ENCODE measurements at places on chromosomes 1 and 21.
A peak's percentile ranks its signal among the peaks of the same experiment; 100 is the strongest.

GRCh38 chr1:36386265-36387140, 779 bp upstream of the STK40 start:
- DNase-seq = peak; percentile 37

- DNase-seq = no peak
Measured at GRCh38 chr1:1779691-1780597, 1.7 kb upstream of the NADK start.

DNA sequence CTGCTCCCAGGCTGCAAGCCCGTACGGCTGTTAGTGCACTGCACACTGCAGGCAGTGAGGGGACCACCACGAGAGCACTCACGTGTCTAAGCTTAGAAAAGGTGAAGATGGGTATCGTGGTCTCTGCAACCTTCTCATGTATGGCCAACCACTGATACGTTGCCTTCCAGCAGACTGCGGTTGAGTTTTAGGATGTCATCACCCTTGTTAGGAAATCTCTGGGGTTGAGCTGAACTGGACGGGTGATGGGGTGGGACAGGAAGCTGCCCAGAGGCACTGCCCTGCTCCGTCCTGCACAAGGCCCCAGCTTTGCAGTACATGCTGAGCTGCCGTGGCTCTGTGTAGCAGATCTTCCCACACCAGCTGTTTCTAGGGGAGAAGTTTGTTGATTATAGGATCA, 43.3 kb downstream of the FAAP20 start:
- no peak for DNase-seq

- DNase-seq = no peak
Measured at GRCh38 chr1:153394391-153394790, 3.5 kb upstream of the S100A8 start.

DNA sequence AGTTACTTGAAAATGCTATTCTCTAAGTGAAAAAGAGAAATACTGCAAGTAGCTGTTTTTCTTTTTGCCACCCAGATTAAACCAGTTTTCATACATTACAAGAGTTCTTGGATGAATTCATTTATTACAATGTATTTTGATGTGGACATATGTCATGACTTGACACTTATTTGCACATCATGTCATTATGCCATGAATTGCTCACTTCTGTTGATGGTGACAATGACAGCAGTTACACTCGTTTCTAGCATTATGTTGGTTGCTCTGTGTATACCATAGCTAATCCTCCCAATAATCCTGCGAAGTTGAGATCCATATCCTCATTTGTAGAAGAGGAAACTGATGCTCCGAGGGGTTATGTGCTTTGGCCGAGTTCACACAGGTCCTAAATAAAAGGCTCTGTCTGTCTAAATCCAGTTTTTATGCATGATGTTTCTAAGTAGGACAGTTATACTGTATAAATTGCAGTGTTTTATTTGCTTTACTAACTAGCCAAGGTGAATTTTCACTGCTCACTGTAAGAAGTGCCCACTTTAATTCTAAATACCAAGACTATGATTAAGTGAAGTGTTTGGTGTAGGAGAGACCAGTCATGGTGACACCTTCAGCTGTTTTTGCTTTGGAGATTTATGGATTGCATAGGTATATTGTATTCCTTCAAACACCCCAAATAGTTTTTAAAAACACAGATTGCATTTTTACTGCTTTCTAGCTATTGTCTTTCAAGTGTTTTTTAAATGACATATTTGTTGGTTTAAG, 56.7 kb downstream of the PRDM2 start:
- DNase-seq = no peak

GRCh38 chr1:225565847-225566246, 87.1 kb downstream of the ENAH start:
- DNase-seq = no peak

DNA sequence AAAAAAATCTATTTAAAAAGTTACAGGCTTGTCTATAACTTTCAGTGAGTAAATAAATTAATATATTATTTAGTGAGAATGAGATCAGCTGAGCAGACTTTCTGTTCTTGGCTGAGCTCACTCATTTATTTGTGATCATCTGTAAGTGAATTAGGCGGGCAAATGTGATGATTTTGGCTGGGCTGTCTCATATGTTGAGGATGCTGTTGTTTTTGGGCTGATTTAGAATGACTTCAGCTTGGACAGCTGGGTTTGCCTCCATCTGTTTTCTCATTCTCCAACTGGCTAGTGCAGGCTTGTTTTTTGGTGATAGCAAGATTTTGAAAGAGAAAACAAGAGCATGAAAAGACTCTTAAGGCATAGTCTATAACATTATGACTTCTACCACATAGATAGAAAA, 475.8 kb upstream of the OLFM3 start:
- DNase-seq = no peak

GRCh38 chr1:209653915-209654351, 1.7 kb upstream of the LAMB3 start:
- DNase-seq = no peak

- DNase-seq = no peak
Measured at GRCh38 chr1:36796733-36797132, 237.6 kb downstream of the GRIK3 start.

- no peak for DNase-seq
Measured at GRCh38 chr1:197341626-197342025, 73.6 kb downstream of the CRB1 start.

DNA sequence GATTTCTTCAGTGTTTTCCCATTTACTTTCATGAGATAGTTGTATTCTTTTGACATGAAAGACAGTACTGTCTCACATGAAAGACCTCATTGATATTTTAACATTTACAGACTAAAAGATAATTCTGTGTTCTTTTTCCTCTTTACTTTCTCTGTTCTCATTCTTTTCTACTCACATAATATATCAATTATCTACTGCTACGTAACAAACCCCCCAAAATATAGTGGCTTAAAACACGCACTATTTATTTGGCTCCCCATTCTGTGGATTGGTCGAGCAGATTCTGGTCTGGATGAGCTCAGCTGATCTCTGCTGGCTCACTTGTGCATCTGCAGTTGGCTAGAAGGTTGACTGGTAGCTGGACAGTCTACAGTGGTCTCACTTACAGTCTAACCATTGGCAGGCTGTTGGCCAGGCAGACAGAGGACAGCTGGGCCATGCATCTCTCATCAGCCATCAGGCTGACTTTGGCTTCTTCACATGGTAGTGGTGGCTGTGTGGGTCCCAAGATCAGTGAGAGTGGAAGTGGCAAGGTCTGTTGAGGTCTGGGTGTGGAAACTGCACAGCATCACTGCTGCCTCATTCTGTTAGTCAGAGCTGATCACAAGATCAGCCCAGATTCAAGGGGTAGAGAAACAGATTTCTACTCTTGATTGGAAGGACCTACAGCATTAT, 63.2 kb downstream of the MPZL1 start:
- DNase-seq = no peak

GRCh38 chr21:34885125-34885524, 164.0 kb downstream of the RUNX1 start:
- no peak for DNase-seq

- DNase-seq = no peak
Measured at GRCh38 chr1:200660719-200661118, 9.0 kb downstream of the DDX59 start.

GRCh38 chr1:201694608-201695335, 134.2 kb upstream of the IPO9 start:
- DNase-seq = no peak

DNA sequence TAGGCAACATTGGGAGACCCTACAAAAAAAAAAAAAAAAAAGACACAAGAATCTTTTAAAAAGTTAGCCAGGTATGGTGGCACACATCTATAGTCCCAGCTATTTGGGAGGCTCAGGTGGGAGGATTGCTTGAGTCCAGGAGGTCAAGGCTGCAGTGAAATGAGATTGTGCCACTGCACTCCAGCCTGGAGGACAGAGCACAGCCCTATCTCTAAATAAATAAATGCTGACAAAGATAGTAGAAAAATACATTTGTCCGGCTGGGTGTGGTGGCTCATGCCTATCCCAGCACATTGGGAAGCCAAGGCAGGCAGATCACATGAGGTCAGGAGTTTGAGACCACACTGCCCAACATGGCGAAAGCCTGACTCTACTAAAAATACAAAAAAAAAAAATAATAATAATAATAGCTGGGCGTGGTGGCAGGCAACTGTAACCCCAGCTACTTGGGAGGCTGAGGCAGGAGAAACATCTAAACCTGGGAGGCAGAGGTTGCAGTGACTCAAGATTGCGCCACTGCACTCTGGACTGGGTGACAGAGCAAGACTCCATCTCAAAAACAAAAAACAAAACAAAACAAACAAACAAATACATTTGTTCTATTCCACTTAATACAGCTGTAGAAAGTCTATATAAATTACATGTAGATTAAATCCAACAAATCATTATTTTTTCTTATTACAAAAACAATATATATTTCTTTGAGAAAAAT, 48.5 kb downstream of the PHACTR4 start:
- DNase-seq = no peak

- no peak for DNase-seq
Measured at GRCh38 chr1:174021591-174022079, 522 bp downstream of the RC3H1 start.

DNA sequence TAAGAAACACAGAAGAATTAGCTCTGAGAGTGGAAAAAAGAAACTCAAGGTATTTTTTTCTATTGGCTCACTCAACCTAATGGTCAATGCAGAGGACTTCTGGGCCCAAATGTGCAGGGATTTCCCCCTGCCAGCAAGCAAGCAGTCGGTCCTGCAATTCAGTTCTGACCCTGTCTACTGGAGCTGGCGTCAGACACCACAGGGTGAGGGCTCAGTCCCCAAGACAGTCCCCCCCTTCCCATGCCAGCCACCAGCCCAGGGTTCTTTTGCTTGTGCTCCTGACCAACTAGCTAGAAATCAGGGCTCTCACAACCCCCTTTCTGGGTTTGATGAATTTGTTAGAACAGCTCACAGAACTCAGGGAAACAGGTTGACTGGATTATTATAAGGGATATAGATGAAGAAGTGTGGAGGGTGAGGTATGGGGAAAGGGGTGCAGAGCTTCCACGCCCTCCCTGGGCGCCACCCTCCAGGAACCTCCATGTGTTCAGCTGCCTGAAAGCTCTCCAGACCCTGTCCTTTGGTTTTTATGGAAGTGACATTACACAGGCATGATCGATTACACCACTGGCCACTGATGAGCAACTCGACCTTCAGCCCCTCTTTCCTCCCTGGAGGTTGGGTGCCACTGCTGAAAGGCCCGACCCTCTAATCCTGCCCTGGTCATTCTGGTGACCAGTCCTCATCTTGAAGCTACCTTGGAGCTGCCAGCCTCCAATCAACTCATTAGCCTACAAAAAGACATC, 22.5 kb upstream of the PWP2 start:
- DNase-seq = no peak

DNA sequence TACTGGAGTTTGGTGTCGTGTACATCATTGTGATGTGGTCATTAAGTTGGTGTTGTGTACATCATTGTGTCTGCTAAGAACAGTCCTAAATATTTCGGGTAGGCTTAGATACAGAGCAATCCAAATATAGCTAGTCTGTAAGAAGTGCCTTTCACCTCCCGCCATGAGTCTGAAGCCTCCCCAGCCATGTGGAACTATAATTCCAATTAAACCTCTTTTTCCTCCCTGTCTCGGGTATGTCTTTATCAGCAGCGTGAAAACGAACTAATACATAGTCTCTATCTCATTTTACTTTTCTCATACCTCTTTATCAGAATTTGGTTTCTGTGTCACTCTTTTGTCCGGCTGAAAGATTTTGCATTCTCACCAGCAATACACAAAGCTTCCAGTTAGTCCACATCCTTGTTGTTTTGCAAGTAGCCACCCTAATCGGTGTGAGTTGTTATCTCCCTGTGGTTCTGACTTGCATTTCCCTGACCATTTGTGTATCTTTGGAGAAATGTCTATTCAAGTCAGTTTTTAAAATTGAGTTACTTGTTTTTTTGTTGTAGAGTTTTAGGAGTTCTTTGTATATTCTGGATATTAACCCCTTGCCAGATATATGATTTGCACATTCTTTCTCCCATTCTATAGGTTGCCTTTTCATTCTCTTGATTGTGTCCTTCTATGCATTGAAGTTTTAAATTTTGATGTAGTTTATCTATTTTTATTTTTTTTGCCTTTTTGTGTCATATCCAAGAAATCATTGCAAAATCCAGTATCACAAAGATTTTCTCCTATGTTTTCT, 56.5 kb downstream of the FNBP1L start:
- DNase-seq = no peak
